ENCODE measurements at places on chromosomes 13 and 19. TPM values are rescaled to one million over a fixed set of nuclear protein-coding genes. Genes with fewer than 3 reads are reported as not detected.

ANGPTL8 gene
- total RNA-seq, result 1.8 TPM

STOML3 gene
- not detected for total RNA-seq

SYCN gene
- not detected for total RNA-seq

RPL28 gene
- 490 TPM for total RNA-seq

DIRAS1 gene
- total RNA-seq, result 4.8 TPM

MAP4K1 gene
- 2.6 TPM for total RNA-seq

KLK11 gene
- total RNA-seq, result not detected

ZNF808 gene
- total RNA-seq, result 15.1 TPM
